ENCODE measurements at places on chromosomes 5 and 9.

- H3K36me3 ChIP-seq = no peaks in the 10 kb centered on the region
- H3K27me3 ChIP-seq = peaks cover 5% of the 10 kb centered on the region
- DNase-seq = no peak
- no peak overlapping the region for H3K27ac ChIP-seq
- H3K4me1 ChIP-seq = no peaks in the 10 kb centered on the region
- no peak overlapping the region for H3K4me3 ChIP-seq
These were observed 8.2 kb upstream of the RUFY1 start for GRCh38 chr5:179542170-179542569.

DNA sequence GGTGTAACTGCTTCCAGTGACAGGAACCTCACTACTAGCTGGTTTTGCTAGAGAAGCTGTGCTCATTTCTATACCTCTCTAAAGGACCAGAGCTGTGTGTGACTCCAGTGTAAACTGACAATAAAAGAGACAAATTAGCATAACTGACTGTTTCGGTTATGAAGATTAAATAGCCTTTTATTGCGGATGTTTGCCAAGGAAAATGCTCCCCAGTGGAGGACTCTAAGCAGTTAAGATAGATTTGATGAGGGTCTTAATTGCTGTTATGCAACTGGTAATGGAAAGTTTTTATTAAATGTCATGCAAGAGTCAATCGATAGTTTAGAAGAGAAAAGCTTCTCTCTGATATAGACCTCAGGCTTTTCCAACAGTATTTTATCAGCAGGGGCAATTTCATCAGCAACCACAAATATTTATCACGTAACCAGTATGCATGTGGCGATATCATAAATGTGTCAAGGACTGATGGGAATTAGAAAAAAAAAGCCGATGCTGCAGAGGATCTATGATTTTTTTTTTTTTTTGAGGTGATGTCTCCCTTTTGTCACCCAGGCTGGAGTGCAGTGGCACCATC is 275.2 kb upstream of the DMAC1 start:
- H3K4me1 ChIP-seq = no peaks in the 10 kb centered on the region
- no peak overlapping the region for H3K27ac ChIP-seq
- no peaks in the 10 kb centered on the region for H3K27me3 ChIP-seq
- no peak for DNase-seq
- no peaks in the 10 kb centered on the region for H3K36me3 ChIP-seq

GRCh38 chr9:116288658-116289057 is 135.1 kb downstream of the PAPPA start:
- no peak overlapping the region for H3K27ac ChIP-seq
- H3K4me1 ChIP-seq = no peaks in the 10 kb centered on the region
- H3K27me3 ChIP-seq = no peaks in the 10 kb centered on the region
- H3K4me3 ChIP-seq = no peak overlapping the region
- DNase-seq = peak; percentile 61
- no peaks in the 10 kb centered on the region for H3K36me3 ChIP-seq

- no peak overlapping the region for H3K4me3 ChIP-seq
- H3K4me1 ChIP-seq = peaks cover 11% of the 10 kb centered on the region
- H3K36me3 ChIP-seq = no peaks in the 10 kb centered on the region
- H3K27me3 ChIP-seq = no peaks in the 10 kb centered on the region
- DNase-seq = no peak
- no peak overlapping the region for H3K27ac ChIP-seq
These were observed 158.1 kb downstream of the FGF1 start for GRCh38 chr5:142527664-142528295.

DNA sequence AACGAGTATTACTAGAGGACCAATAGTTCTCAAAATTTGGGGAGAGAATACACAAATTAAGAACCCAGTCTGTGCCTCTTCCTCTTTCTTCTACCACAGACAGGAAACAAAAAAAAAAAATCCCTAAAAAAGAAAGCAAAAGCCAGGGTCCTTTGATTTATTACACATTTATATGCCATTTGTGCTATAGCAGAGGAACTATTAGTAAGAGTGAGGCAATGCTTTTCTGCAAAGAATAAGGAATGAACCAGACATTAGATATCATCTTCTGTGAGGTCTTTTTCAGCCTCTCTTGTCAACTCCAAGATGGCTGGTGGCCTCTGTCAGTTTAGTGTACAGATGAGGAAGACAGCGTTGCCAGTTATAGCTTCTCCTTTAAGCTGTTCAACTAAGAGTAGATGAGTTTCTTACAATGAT is 127.6 kb downstream of the RFX3 start:
- no peak overlapping the region for H3K4me3 ChIP-seq
- peaks cover 7% of the 10 kb centered on the region for H3K4me1 ChIP-seq
- no peak for DNase-seq
- H3K36me3 ChIP-seq = no peaks in the 10 kb centered on the region
- H3K27me3 ChIP-seq = no peaks in the 10 kb centered on the region

All from SJCRH30 (cell line).